Epithelial cell of proximal tubule (primary cell): ENCODE measurements at places on chromosomes 13 and 19. TPM values are rescaled to one million over a fixed set of nuclear protein-coding genes. Genes with fewer than 3 reads are reported as not detected.

Gene VAV1
- total RNA-seq, result 1.3 and 1.4 TPM in 2 replicates

Gene PLK5
- not detected in 2 replicates for total RNA-seq

Gene SYNGR4
- not detected in 2 replicates for total RNA-seq

Gene CAPN12
- 0.51 and 7.3 TPM in 2 replicates for total RNA-seq

Gene ZNF560
- 0.92 and 2.5 TPM in 2 replicates for total RNA-seq
